Mesendoderm (in vitro differentiated cells): ENCODE measurements at places on chromosomes 4 and X.
A peak's percentile ranks its signal among the peaks of the same experiment; 100 is the strongest.

DNA sequence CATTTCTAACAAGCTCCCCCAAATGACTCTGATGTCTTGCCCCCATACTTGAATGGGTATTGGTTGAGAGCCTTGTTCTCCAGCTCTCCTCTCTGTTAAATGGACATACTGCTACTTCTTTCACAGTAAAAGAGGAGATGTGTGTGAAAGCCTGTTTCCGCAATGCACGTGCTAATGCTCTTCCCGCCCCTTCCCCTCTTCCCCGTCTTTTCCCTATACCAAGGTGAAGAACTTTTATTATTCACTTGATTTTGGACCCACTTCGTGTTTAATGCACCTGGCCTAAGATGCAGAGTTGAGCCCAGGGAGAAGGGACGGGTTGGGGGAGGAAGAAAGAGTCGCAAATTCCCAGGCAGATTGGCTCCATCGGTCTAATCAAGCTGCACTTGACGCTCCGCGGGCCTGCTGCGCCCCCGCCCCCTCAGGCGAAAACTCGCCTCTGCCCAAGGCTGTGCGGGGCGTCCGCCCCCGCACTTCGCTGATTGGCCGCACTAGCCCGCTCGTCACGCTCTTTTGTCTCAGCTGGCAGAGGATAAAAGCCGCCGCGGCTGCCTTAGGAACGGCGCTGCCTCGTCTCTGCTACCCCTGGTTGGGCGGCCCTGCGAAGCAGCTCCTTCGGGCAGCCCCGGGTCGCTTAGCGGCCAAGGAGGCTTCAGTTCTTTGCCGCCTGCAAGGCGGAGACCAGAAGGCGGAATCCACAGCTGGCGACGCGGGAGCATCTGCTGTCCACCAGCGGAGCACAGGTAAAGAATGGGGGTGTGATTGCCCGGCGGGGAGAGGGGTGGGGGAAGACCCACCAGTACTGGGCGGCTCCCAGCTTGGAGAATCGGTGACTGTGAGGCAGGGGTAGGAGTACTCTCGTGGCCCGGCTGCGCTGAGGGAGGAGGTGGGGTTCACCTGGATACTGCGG lies at the start of gene ZCCHC12:
ZCCHC12 (plus strand) TSS at position 562 of the 910 bp plus-strand sequence. CDS start 1,421 bp downstream, outside the sequence.
- H3K27ac ChIP-seq: no peak within 1 kb of the TSS
- peaks cover 18% of the 10 kb centered on the region for H3K27me3 ChIP-seq
- no peak within 1 kb of the TSS for H3K4me3 ChIP-seq
- peak; percentile 92 for DNase-seq
- no peaks in the 10 kb centered on the region for H3K4me1 ChIP-seq

GRCh38 chr4:186058253-186058979 lies 10.5 kb upstream of the TLR3 start:
- no peaks in the 10 kb centered on the region for H3K27me3 ChIP-seq
- no peak for DNase-seq
- H3K36me3 ChIP-seq: no peaks in the 10 kb centered on the region
- no peak overlapping the region for H3K4me3 ChIP-seq
- no peak overlapping the region for H3K27ac ChIP-seq
- no peaks in the 10 kb centered on the region for H3K4me1 ChIP-seq

DNA sequence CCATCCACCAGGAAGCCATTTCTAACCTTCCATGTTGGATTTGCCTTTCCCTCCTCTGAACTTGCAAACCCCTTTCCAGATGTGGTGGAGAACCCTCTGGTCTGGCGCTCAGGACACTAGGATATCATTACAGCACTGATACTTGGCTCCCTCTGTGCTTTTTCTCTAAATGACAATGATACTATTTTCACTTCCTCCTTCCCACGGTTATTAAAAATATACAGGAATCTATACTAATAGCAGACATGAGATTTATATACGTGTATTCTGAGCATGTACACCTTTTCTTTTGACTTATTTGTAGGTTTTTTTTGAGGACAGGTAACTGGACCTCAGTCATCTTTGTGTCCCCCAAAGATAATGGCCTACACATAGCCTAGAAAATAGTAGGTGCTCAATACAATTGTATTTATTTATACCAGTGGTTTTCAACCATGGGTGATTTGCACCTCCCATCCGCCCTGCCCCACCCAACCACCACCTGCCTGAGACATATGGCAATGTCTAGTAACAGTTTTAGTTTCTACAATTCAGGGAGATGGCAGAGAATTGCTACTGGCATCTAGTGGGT lies 60.4 kb upstream of the PLAC8 start:
- H3K27me3 ChIP-seq: no peaks in the 10 kb centered on the region
- DNase-seq: no peak
- H3K36me3 ChIP-seq: no peaks in the 10 kb centered on the region
- no peak overlapping the region for H3K4me3 ChIP-seq
- H3K27ac ChIP-seq: no peak overlapping the region

GRCh38 chr4:165294907-165295306 lies 32.6 kb upstream of the MSMO1 start:
- no peaks in the 10 kb centered on the region for H3K36me3 ChIP-seq
- H3K4me1 ChIP-seq: no peaks in the 10 kb centered on the region
- H3K27ac ChIP-seq: no peak overlapping the region
- H3K4me3 ChIP-seq: no peak overlapping the region
- DNase-seq: no peak
- no peaks in the 10 kb centered on the region for H3K27me3 ChIP-seq

GRCh38 chrX:68947882-68948605 lies 119.2 kb downstream of the EFNB1 start:
- H3K4me3 ChIP-seq: no peak overlapping the region
- H3K36me3 ChIP-seq: no peaks in the 10 kb centered on the region
- H3K4me1 ChIP-seq: no peaks in the 10 kb centered on the region
- no peak overlapping the region for H3K27ac ChIP-seq
- no peaks in the 10 kb centered on the region for H3K27me3 ChIP-seq
- no peak for DNase-seq

DNA sequence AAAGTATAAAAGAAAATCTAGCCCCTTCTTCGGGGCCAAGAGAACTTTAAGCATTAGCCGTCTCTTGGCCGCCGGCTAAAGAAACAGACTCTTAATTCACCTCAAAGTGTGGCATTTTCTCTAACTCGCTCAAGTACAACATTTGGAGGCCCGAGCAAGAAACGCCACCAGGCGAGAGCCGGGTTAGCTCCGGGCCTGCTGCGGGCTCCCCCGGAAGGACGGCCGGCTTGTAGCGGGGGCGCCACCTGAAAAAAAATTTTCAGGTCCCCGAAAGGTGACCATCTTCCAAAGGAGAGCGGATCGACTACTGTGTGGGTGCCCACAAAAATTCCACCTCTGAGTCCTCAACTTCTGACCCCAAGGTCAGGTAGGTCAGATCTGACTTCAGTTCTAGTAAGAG lies 156.0 kb downstream of the DEFB131A start:
- no peak overlapping the region for H3K4me3 ChIP-seq
- H3K27me3 ChIP-seq: no peaks in the 10 kb centered on the region
- peak overlapping the region; percentile 86 for H3K27ac ChIP-seq
- no peaks in the 10 kb centered on the region for H3K36me3 ChIP-seq
- no peak for DNase-seq

DNA sequence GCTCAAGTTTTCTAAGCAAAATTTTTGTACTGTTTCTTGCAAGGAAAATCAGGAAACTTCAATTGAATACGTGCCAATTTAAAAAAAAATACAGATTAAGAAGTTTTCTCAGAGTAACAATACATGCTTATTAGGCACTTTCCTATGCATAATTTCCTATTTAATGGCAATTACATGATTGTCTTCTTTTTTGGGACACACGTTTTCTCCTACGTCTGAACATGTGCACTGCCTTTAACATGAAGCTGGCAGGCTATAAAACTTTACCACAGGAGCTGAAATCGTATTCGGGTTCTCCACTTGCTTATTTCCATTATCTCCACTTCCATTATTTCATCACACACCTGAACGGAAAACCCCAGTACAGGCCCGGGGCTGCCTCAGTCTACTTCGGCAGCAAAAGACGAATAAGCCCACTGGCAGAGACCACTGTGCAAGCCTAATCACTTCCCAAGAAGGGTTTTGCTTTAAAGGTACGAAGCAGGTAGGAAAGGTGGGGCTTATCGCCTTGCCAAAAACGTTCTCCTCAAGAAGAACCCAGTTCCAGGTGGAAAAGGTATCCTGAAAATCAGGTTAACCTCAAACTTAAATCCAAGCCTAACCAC lies 575 bp downstream of the RCHY1 start:
- no peak for DNase-seq
- H3K36me3 ChIP-seq: no peaks in the 10 kb centered on the region
- peak overlapping the region; percentile 94 for H3K4me3 ChIP-seq
- no peaks in the 10 kb centered on the region for H3K27me3 ChIP-seq

- peaks cover 3% of the 10 kb centered on the region for H3K4me1 ChIP-seq
- H3K36me3 ChIP-seq: no peaks in the 10 kb centered on the region
- no peak overlapping the region for H3K4me3 ChIP-seq
- no peak for DNase-seq
- H3K27ac ChIP-seq: no peak overlapping the region
- H3K27me3 ChIP-seq: no peaks in the 10 kb centered on the region
Measured at GRCh38 chr4:25847329-25847728, 15.5 kb downstream of the SEL1L3 start.

DNA sequence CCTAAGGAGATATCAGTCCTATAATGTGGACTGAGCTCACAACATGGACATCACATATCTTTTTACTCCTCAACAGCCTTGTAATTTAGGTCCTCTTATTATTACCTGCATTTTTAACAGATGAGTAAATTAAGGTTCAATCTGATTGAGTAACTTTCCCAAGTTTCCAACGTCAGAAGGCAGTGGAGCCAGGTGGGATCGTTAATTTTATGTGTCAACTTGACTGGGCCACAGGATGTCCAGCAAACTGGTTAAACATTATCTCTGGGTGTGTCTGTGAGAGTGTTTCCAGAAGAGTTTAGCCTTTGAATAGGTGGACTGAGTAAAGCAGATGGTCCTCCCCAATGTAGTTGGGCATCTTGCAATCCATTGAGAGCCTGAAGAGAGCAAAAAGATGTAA lies 59.0 kb upstream of the SLIT2 start:
- H3K4me1 ChIP-seq: no peaks in the 10 kb centered on the region
- no peak overlapping the region for H3K27ac ChIP-seq
- H3K36me3 ChIP-seq: no peaks in the 10 kb centered on the region
- H3K27me3 ChIP-seq: no peaks in the 10 kb centered on the region

- H3K4me3 ChIP-seq: no peak overlapping the region
- no peak for DNase-seq
- H3K27me3 ChIP-seq: no peaks in the 10 kb centered on the region
- H3K36me3 ChIP-seq: no peaks in the 10 kb centered on the region
- H3K27ac ChIP-seq: no peak overlapping the region
- H3K4me1 ChIP-seq: no peaks in the 10 kb centered on the region
Measured at GRCh38 chrX:3169421-3169820, 128.2 kb downstream of the ARSF start.

GRCh38 chr4:156665780-156666366 lies 305.7 kb downstream of the PDGFC start:
- H3K36me3 ChIP-seq: no peaks in the 10 kb centered on the region
- H3K4me3 ChIP-seq: no peak overlapping the region
- no peaks in the 10 kb centered on the region for H3K27me3 ChIP-seq

DNA sequence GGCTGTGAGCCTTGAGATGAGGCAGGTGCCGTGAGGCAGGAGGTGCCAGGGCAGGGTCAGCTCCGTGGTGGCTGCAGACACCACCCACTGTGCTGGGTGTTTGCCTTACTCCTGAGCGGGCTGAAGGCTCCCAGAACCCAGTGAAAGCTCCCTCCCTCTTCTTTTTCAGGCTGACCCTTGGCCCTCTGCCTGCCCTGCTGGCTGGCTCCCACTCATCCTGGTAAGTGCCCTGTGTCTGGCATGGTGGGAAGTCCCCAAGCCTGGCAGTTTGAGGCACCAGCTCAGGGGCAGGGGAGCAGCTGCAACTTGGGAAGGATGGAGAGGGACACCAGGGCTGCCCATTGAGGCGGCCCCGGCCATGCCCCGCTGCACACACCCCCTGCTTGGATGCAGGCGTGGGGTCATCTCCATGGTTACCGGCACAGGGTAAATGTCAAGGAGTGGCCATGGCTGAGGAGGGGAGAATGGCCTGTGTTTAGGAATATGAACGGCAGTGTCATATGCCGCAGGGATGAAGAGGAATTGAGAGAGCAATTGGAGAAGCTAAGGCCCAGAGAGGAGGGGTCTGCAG lies 16.8 kb downstream of the SH3BP2 start:
- no peak overlapping the region for H3K4me3 ChIP-seq
- peaks cover 5% of the 10 kb centered on the region for H3K4me1 ChIP-seq
- H3K27me3 ChIP-seq: no peaks in the 10 kb centered on the region

- H3K4me1 ChIP-seq: no peaks in the 10 kb centered on the region
- no peak overlapping the region for H3K4me3 ChIP-seq
- no peaks in the 10 kb centered on the region for H3K36me3 ChIP-seq
Measured at GRCh38 chr4:38177641-38178391, 217.6 kb downstream of the PTTG2 start.

- DNase-seq: no peak
- no peak overlapping the region for H3K27ac ChIP-seq
- H3K4me1 ChIP-seq: no peaks in the 10 kb centered on the region
Measured at GRCh38 chrX:130885996-130886395, 17.0 kb downstream of the ENOX2 start.

- no peaks in the 10 kb centered on the region for H3K36me3 ChIP-seq
- no peak overlapping the region for H3K4me3 ChIP-seq
- DNase-seq: peak; percentile 66
- H3K27me3 ChIP-seq: no peaks in the 10 kb centered on the region
- H3K27ac ChIP-seq: no peak overlapping the region
- H3K4me1 ChIP-seq: no peaks in the 10 kb centered on the region
Measured at GRCh38 chr4:38857354-38858096, 908 bp upstream of the TLR6 start.

- H3K27me3 ChIP-seq: no peaks in the 10 kb centered on the region
- H3K36me3 ChIP-seq: no peaks in the 10 kb centered on the region
- H3K27ac ChIP-seq: no peak overlapping the region
- no peaks in the 10 kb centered on the region for H3K4me1 ChIP-seq
- peak; percentile 56 for DNase-seq
Measured at GRCh38 chrX:110284159-110284558, 33.7 kb downstream of the AMMECR1 start.

GRCh38 chr4:22410645-22411247 lies 105.1 kb downstream of the ADGRA3 start:
- H3K27me3 ChIP-seq: no peaks in the 10 kb centered on the region
- no peak overlapping the region for H3K4me3 ChIP-seq
- H3K27ac ChIP-seq: no peak overlapping the region
- H3K36me3 ChIP-seq: no peaks in the 10 kb centered on the region

DNA sequence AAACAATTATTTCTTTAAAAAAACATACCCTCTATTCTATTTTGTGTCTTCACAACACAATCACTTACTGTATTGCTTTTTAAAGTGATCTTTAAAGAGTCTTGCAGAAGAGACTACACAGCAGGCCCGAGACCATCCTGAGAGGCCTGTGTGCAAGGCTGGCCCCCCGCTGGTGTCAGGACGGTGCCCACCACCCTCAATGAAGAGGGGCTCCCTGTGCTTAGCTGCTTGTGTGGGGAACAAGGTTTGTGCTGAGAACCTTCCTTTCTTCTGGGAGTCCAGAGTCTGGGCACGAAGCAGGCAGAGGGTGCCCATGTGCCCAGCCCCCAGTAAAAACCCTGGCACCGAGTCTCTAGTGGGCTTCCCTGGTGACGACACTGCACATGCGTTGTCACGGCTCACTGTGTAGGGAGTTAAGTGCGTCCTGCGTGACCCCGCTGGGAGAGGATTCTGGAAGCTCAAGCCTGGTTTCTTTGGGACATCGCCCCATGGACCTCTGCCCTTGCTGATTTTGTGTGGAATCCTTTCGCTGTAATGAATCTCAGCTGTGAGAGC lies 22.0 kb downstream of the RGS12 start:
- no peaks in the 10 kb centered on the region for H3K4me1 ChIP-seq
- DNase-seq: no peak
- H3K4me3 ChIP-seq: no peak overlapping the region
- no peak overlapping the region for H3K27ac ChIP-seq
- no peaks in the 10 kb centered on the region for H3K36me3 ChIP-seq

GRCh38 chrX:121569609-121570008 lies 522.2 kb downstream of the GLUD2 start:
- no peaks in the 10 kb centered on the region for H3K4me1 ChIP-seq
- H3K4me3 ChIP-seq: no peak overlapping the region
- no peaks in the 10 kb centered on the region for H3K27me3 ChIP-seq
- no peak for DNase-seq
- no peak overlapping the region for H3K27ac ChIP-seq
- H3K36me3 ChIP-seq: no peaks in the 10 kb centered on the region
